Left lung (tissue), 14 donors: ENCODE measurements at places on chromosomes 4 and X. TPM values are rescaled to one million over a fixed set of nuclear protein-coding genes. Genes with fewer than 3 reads are reported as not detected.

- H3K27me3 ChIP-seq: no peaks in the 10 kb centered on the region
- H3K4me3 ChIP-seq: no peak overlapping the region
- H3K36me3 ChIP-seq: no peaks in the 10 kb centered on the region
- no peak overlapping the region for H3K27ac ChIP-seq
- H3K4me1 ChIP-seq: no peaks in the 10 kb centered on the region
- peak; percentile 67 for DNase-seq
Observed at GRCh38 chr4:23269566-23269965, 576.8 kb downstream of the GBA3 start.

GRCh38 chr4:155270671-155271070 lies 62.2 kb downstream of the NPY2R start:
- no peak for DNase-seq
- H3K4me3 ChIP-seq: no peak overlapping the region
- no peak overlapping the region for H3K27ac ChIP-seq
- no peaks in the 10 kb centered on the region for H3K36me3 ChIP-seq
- no peaks in the 10 kb centered on the region for H3K4me1 ChIP-seq

DNA sequence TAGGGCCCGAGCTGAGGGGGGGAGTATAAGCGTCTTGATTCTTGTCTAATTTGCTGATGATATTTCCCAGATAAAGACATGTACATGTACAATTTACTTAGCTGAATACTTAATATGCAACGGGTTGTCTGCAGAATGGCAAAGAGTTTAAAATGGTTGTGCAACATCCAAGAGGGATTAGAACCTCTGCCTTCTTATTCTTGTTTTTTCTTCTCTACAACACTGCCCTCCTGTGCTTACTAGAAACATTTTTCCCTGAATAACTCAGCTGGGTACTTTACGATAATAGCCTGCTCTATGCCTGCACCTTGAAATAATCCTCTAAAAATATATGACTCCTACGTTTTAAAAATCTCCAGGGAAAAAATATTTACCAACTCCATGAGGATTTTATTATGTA lies 41.8 kb downstream of the INTS12 start:
- no peaks in the 10 kb centered on the region for H3K27me3 ChIP-seq
- H3K36me3 ChIP-seq: no peaks in the 10 kb centered on the region

DNA sequence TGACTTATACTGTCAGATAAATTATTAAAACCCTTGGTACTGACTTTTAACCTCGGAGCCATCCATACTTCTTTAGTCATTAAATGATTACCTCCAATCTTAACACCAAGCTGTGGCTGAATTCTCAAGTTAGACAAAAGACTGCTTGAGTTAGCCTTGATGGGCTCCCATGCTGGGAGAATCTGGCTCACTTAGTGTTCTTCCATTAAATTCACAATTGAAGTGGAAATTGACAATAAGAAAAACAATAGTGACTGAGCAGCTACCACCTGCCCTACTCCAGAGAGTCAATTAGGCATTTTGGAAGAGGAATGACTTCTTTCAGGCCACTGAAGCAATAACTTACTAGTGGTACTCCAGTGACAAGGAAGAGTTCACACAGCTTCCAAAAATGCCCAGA lies 503.0 kb upstream of the CPXCR1 start:
- no peak overlapping the region for H3K27ac ChIP-seq
- no peak overlapping the region for H3K4me3 ChIP-seq
- no peaks in the 10 kb centered on the region for H3K27me3 ChIP-seq
- no peak for DNase-seq
- H3K4me1 ChIP-seq: no peaks in the 10 kb centered on the region

Gene ZAR1
- 0.23 TPM for total RNA-seq

Gene RAP1GDS1
- 43.7 TPM for total RNA-seq

Gene ATP8A1
- total RNA-seq: 37.2 TPM

DNA sequence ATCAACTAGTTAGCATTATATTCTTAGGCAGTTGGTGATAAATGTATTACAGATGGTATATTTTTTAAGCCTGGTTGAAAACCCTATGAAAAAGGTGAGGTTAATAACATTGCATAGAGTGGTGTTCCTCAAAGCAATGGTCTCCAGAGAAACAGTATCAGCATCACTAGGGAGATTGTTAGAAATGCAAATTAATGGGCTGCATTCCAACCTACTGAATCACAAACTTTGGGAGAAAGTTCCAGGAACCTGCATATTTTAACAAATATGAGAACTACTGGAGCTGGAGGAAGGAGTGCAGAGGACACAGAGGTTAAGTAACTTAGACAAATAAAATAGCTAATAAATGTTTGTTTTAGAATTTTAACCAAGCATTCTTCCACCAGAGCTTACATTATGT lies 166.9 kb upstream of the PCDH10 start:
- no peaks in the 10 kb centered on the region for H3K27me3 ChIP-seq
- H3K4me1 ChIP-seq: no peaks in the 10 kb centered on the region
- H3K27ac ChIP-seq: no peak overlapping the region
- no peak for DNase-seq
- no peaks in the 10 kb centered on the region for H3K36me3 ChIP-seq

Gene ARX
- not detected for total RNA-seq

Gene TRO
- total RNA-seq: 19.7 TPM

- no peaks in the 10 kb centered on the region for H3K4me1 ChIP-seq
- no peak for DNase-seq
- no peaks in the 10 kb centered on the region for H3K36me3 ChIP-seq
- no peaks in the 10 kb centered on the region for H3K27me3 ChIP-seq
Observed at GRCh38 chr4:136183513-136183912, 1348.8 kb downstream of the PCDH18 start.

Gene SCOC
- 49.3 TPM for total RNA-seq

DNA sequence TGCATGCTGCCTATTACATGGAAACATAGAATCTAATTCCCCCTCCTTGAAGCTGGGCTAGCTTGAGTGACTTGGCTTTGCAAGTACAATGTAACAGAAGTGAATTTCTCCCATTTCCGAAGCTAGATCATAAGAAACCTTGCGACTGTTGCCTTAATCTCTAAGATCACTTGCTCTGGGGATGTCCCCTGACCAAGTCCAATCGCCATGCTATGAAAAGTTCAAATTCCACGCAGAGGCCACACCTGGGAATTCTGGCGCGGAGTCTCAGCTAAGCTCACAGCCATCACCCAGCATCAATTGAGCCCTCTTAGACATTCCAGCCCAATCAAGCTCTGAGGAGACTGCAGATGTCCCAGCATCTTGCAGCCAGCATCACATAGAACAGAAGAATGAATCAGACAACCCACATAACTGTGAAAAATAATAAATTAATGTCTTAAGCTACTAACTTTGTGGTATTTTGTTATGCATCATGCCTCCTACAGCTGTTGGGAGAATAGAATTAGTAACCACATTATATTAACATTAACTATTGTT lies 27.0 kb downstream of the GPM6A start:
- DNase-seq: no peak
- H3K4me3 ChIP-seq: no peak overlapping the region

Gene LRIT3
- total RNA-seq: 0.18 TPM

GRCh38 chr4:165457793-165458192 lies 79.0 kb downstream of the CPE start:
- H3K4me3 ChIP-seq: no peak overlapping the region
- no peaks in the 10 kb centered on the region for H3K27me3 ChIP-seq
- no peaks in the 10 kb centered on the region for H3K36me3 ChIP-seq
- H3K4me1 ChIP-seq: no peaks in the 10 kb centered on the region
- no peak for DNase-seq
- no peak overlapping the region for H3K27ac ChIP-seq

- H3K4me1 ChIP-seq: no peaks in the 10 kb centered on the region
- no peak overlapping the region for H3K27ac ChIP-seq
- DNase-seq: no peak
Observed at GRCh38 chrX:75107863-75108509, 48.1 kb downstream of the ABCB7 start.
